Stimulated activated CD8-positive, alpha-beta memory T cell treated with anti-CD3 and anti-CD28 coated beads, Interleukin-7, amount 100 ng/mL, for 4 hours (primary cell): ENCODE measurements at places on chromosomes 1 and 21.
A peak's percentile ranks its signal among the peaks of the same experiment; 100 is the strongest.

DNA sequence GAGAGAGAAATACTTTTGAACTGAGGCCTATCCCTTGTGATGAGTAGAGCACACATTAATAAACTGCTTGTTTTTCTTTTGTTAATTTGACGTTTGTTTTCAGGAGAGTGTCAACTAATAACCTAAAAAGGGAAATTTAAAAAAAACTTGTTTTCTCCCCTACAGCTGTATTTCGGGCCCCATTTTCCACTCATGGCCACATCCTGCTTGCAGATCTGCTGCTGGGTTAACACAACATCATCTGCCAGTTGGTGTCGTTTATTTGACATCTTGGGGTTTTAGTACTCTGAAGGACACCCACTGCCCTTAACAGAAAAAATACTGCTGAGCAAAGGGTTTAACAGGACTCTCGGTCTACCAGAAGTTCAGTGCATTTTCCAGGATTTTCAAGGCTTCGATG is 848 bp upstream of the PYHIN1 start:
- DNase-seq: peak; percentile 39

DNA sequence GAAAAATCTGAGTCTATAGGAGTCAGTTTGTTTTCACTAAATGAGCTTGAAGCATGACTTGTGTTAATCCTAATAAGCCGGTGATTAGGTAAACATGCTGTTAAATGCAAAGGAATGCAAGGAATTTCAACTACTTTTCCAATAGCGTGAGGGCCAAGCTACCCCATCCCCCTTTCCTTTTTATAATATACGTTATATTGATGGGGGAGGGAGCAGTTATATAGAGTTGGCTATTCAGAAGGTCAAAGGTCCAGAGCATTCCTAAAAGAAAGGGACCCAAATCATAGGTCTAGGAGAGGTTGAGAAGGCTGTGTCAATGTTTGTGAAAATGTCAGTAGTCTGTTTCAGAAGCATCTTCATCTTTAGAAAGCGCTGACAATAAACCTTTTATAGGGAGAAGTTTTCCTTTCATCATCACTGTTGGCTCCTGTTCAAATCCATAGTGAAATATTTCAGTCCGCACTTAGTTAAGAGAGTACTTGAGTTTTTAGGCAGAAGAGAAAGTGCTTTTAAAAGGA is 3.8 kb downstream of the CCN1 start:
- DNase-seq: no peak

- DNase-seq: no peak
These were observed 3.1 kb downstream of the KCTD3 start for GRCh38 chr1:215569986-215570824.

- DNase-seq: no peak
These were observed 51.5 kb downstream of the ELK4 start for GRCh38 chr1:205580140-205580922.

- DNase-seq: no peak
These were observed 10.2 kb downstream of the TMEM81 start for GRCh38 chr1:205074084-205074483.

GRCh38 chr1:17575797-17576518 is 36.5 kb downstream of the ARHGEF10L start:
- no peak for DNase-seq

- no peak for DNase-seq
These were observed 60.2 kb upstream of the PBX1 start for GRCh38 chr1:164498792-164499191.

GRCh38 chr1:229027158-229027557 is 243.8 kb upstream of the RAB4A start:
- DNase-seq: no peak

DNA sequence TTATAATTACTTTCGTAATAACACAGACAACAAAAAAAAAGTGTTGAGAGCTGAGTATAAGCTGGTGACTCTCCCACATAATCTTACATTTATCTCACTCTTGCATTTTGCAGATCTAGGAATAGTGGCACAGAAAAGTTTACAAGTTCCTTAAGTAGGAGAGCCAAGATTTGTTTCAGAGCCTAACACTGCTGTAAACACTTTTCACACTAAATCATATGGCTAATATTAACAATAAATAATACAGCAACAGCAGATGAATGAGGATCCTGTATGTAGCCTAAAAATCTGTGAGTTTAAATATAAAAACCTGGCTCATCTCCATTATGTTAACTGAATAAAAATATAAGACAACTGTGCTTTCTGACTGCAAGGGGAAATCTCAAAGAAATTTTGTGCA is 846.5 kb upstream of the ADAMTS5 start:
- DNase-seq: no peak
